ENCODE measurements at places on chromosomes 2 and 18.

GRCh38 chr2:12083081-12083581 is 336.7 kb downstream of the LPIN1 start:
- no peak for DNase-seq

- no peak for DNase-seq
These were observed 109.9 kb downstream of the LYPD6B start for GRCh38 chr2:149148194-149149006.

- no peak for DNase-seq
These were observed 296.4 kb downstream of the CYP26B1 start for GRCh38 chr2:71851094-71851750.

GRCh38 chr2:240165034-240165433 is 24.6 kb upstream of the OTOS start:
- DNase-seq: no peak

DNA sequence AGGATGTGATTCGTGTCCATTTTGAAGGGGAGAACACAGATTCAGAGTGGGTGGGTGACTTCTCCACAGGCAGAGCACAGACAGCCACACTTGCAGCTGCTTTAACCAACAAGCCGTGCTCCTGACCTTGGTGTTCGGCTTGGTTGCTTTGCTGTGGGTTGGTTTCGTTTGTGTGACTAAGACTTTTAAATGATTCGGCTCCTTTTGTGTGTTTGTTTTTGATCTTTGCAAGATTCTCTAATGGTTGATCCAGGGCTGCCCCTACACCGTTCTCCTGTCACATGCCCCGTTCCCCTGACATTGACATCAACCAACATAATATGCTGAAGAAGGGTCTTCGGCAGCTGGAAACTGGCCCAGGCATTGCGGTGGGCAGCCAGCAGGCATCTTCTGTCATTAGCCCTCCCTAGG is 95.9 kb upstream of the MBOAT2 start:
- no peak for DNase-seq

- no peak for DNase-seq
These were observed 433.0 kb downstream of the ZEB2 start for GRCh38 chr2:144086965-144087364.

Measured in endothelial cell (in vitro differentiated cells).